ENCODE measurements at places on chromosomes 3 and 15.

DNA sequence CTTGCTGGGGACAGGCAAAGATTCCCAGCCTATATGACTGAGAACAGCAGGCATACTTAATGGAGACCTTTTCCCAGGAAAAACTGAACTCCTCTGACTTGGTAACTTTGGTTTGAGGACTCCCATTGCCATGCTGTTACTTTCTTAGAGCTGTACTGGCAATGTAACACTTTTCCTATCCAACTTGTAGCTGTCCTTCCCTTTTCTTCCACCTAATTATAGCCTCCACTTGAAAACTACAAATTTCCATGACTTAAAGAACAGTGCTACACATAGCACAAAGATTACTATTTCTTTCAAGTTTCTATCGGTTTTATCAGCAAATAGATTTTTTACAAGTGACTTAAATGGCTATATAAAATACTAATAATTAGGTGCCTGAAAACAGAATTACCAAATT is 116.9 kb downstream of the GSK3B start:
- DNase-seq: no peak

DNA sequence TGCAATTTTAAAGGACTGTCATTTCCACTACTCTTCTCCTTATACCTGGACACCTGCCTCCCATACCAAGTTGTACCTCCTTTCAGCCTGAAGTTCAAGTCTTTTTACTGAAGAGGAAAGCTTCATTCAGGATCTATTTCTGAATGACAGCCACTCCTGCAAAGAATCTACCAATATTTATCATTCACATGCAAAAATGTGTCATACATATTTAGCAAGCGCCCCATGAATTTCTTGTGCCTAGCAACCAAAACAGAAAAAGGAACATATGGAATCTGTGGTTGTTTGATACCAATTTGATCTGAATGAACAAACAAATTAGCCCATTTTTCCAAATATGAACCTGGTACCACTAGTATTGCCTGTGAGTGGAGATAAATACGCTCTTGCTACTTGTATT is 16.8 kb downstream of the GJD2 start:
- no peak for DNase-seq

- no peak for DNase-seq
Measured at GRCh38 chr15:32796856-32797255, 79.1 kb downstream of the GREM1 start.

GRCh38 chr3:52317208-52318000 is 1.3 kb downstream of the DNAH1 start:
- DNase-seq: peak; percentile 91

GRCh38 chr3:173584093-173584837 is 186.7 kb downstream of the NLGN1 start:
- peak; percentile 57 for DNase-seq

DNA sequence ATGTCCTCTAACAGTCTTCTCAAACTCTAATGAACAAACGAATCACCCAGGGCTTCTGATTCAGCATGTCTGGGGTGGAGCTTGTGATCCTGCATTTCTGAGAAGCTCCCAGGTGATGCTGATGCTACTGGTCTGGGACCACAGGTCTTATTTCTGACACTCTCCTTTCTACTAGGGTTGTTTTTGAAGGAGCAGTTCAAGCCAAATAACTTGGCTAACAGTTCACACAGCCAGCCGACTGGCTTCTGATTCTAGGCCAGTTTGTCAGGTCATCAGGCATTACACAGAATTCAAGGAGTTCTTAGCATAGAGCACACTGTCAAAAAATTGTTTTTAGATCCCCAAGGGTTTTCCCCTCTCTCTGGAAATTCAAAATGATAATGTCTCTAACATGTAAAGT is 100.7 kb downstream of the TIGIT start:
- DNase-seq: no peak

GRCh38 chr3:147384210-147385058 is 21.9 kb downstream of the ZIC4 start:
- DNase-seq: no peak

- DNase-seq: no peak
Measured at GRCh38 chr3:42300013-42300412, 34.0 kb upstream of the CCK start.

DNA sequence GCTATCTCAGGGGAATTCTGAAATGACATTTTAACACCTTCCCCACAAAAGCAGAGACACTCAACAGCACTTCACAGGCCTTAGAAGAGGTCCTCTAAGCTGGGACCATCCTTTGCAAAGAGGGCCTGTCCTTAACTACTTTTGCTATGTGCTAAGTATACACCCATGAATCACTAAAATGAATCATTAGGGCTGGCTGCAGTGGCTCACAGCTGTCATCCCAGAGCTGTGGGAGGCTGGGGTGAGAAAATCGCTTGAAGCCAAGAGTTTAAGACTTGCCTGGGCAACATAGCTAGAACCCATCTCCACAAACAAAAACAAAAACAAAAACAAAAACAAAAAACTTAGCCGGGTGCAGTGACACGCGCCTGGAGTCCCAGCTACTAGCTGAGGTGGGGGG is 53.9 kb upstream of the MELTF start:
- no peak for DNase-seq

DNA sequence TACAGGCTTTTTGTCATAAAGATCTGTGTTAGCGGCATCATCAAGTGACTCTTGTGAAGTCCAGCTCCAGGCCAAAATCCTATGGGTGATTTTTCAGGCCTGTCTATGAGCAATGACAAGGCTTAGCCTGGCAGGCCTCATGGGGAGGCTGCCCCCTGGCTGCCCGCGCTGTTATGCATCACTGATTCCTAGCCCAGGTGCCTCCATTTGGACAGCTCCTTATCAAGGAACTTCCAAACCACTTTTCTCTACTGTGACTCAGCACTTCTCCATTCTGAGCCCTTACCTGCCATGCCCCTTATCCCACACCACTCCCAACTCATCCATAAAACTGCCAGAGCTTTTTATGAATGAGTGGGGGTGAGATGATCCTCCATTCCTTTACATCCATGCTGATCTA is 91.5 kb upstream of the C3orf80 start:
- DNase-seq: no peak

DNA sequence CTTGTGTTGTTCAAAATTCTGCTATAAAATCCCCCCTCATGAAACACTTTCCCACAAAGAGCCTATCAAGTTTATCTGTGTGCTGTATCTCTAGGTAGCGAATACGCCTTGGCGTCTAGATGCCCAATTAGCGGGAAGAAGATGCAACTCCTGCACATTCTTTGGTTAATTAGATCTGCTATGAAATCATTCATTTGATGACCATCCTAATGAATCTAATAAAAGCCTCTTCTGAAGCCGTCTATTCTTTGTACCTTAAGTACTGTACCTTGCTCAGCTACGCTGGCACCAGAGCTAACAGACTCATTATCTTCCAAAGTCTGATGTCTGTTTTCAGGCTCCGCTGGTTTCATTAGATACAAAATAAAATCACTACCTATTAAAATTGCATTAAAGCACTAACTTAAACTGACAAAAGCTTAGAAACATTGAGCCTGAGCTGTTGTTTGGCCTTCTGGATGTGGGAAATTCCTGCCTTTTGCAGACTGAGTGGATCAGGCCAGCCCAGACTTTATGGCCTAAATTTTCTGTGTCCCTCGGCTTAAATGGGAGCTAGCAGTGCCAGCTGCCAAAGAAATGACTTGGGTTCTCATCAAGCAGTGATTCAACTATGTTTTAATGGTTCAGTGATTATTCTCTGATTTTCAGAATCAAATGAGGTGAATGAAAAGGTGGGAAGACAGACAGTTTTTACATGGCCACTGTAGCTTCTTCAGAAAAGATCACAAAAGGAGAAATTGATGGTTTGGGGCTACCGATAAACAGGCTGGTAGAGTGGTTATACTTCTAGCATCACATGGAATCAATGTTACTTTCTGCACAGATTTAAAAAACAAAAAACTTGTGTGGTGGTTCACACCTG is 28.4 kb upstream of the CHST2 start:
- no peak for DNase-seq

DNA sequence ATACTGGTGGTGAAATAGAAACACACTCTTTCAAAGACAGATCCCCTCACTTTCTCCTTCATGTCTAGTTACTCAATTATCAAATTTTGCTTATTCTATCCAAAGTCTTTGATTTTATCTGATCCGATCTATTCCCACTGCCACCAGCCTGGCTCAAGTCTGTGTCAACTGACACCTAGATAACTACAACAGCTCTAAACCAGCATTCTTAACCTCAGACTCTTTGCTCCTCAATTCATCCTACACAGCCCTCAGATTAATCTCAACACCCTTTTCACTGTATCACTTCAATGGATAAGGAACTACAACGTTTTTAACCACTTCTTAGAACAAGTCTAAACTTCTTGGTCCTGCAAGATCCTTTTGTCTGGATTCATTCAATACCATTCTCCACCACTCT is 9.1 kb downstream of the KPNA1 start:
- DNase-seq: no peak

DNA sequence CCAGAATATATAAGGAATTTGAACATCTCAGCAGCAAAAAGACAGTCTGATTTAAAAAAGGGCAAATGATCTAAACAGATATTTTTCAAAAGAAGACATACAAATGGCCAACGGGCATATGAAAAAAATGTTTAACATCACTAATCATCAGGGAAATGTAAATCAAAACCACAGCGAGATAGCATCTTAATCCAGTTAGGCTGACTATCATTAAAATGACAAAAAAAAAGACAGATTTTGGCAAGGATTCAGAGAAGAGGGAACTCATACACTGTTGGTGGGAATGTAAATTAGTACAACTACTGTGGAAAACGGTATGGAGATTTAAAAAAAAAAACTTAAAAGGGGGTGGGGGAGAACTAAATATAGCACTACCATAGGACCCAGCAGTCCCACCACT is 47.9 kb downstream of the RNF13 start:
- no peak for DNase-seq

GRCh38 chr3:50028346-50028745 is 60.4 kb upstream of the RBM5 start:
- DNase-seq: no peak

DNA sequence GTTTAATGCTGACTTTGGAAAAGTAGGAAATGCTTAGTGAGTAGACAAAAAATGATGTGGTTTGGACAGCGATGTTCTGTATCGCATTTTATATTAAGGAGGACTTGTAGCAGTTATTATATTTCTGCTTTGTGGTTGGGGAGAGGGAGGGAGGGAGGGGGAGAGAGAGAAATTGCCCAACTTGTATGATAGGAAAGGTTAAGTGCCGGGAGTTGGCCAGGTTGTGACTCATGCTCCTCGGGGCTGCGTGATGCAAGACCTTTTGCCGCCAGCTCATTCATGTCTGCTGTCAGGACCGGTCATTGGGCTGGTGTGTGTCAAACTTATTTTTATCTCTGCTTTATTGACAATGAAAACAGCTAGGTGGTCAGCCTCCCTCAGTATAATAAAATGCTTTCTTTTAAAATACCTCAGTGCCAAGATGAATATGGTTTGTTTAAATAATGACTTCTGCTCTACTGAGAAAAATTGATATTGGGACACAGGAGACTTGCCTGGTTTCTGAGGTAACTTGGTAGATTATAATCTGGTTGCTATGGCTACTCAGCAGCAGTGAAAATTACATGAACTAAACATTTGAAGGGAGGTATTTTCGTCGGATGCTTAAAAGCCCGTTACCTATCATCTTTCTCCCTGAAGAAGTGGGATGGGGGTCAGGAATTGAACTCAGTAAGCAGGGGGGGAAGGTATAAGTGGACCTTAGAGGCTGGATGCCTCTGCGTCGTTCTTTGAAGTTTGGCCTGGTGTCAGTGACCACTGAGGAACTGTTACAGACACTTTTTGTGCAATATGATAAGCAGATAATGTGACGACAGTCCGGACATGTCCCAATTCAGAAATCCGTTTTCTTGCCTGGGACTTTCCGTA is 90.7 kb downstream of the FNDC3B start:
- DNase-seq: peak; percentile 65

DNA sequence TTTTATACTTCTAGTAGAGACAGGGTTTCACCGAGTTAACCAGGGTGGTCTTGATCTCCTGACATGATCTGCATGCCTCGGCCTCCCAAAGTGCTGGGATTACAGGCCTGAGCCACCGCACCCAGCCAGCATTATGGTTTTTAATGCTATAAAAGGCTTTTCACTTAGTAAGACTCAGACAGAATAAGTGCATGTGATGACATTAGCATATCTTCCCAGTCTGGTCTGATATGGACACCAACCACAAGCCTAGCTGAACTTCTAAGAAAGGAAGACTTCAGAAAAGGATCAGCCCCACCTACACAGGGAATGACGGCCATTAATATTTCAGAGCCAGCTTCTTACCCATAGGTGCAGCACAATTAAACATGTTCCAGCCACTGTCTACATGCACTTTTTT is 27.0 kb downstream of the GRK7 start:
- no peak for DNase-seq

DNA sequence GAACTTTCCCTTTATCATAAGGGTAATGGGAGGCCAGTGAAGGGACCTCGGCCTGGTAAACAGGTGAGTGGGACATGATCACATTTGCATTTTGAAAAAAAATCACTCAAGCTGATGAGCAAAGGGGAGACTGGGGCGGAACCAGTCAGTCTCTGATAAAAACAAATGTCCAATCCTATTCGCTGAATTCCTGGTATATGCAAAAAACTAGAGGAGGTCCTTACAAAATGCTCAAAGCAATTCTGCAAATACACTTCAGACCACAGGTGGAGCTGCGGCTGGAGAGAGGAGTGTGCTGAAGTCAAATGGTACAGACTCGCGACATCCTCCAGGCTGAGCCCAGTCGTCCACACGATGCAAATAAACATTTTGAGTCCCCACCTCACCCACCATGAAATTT is 166.7 kb downstream of the FOXP1 start:
- no peak for DNase-seq

GRCh38 chr15:26771578-26772153 is 1.2 kb downstream of the GABRB3 start:
- peak; percentile 60 for DNase-seq

GRCh38 chr15:85587707-85588411 is 206.9 kb downstream of the KLHL25 start:
- no peak for DNase-seq

GRCh38 chr3:173920386-173920785 is 522.8 kb downstream of the NLGN1 start:
- no peak for DNase-seq

DNA sequence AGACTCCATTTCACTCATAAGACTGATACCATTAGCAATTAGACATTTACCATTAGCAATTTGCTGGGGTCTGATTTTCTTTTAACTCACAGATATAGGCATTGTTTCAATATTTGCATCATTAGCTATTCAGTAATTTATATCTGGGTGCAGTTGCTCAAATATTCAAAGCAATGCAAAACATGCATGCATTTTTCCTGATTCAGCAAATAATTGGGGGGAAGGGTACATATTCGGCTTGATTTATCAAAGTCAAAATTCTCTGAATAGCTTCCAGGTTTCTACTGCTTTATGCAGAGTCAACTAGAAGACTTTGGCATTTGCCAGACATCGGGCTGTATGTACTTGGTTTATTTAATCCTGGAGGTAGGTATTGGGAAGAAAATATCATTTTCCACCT is 315.6 kb upstream of the NR2F2 start:
- DNase-seq: no peak

GRCh38 chr3:29335438-29335837 is 54.6 kb downstream of the RBMS3 start:
- DNase-seq: peak; percentile 10

DNA sequence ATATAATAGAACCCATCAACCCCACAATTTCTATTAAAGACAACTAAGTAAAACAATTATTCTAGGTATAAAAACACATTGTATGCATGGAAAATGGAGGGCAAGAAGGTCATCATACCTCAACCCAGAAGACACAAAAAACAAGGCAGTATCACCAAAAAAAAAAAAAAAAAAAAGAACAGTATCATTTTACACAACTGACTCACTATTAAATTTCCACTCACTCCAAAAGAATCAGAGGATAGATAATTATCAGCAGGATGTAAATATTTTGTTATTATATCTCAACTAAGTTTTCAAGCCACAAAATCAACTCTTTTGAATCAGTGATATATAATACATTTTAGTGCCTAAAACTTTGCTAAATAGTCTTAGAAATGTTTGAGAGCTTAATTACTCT is 55.0 kb downstream of the CLASP2 start:
- no peak for DNase-seq

Data from SK-N-SH (cell line).